Smooth muscle cell of bladder (primary cell): ENCODE measurements at places on chromosomes 2 and 18. TPM values are rescaled to one million over a fixed set of nuclear protein-coding genes. Genes with fewer than 3 reads are reported as not detected.

The TRIM43 gene
- not detected in 2 replicates for total RNA-seq

The FSIP2 gene
- under 0.01 TPM in 2 replicates for total RNA-seq

The MC5R gene
- total RNA-seq: not detected in 2 replicates

The OXER1 gene
- under 0.01 TPM in 1 of 2 replicates, not detected in the other for total RNA-seq

The POTEJ gene
- not detected in 2 replicates for total RNA-seq

The NETO1 gene
- total RNA-seq: not detected in 2 replicates

The CCL20 gene
- total RNA-seq: 0.28 TPM in 1 of 2 replicates, not detected in the other

The GALR1 gene
- not detected in 2 replicates for total RNA-seq
